ENCODE measurements at places on chromosomes 7 and 10. TPM values are rescaled to one million over a fixed set of nuclear protein-coding genes. Genes with fewer than 3 reads are reported as not detected.

DNA sequence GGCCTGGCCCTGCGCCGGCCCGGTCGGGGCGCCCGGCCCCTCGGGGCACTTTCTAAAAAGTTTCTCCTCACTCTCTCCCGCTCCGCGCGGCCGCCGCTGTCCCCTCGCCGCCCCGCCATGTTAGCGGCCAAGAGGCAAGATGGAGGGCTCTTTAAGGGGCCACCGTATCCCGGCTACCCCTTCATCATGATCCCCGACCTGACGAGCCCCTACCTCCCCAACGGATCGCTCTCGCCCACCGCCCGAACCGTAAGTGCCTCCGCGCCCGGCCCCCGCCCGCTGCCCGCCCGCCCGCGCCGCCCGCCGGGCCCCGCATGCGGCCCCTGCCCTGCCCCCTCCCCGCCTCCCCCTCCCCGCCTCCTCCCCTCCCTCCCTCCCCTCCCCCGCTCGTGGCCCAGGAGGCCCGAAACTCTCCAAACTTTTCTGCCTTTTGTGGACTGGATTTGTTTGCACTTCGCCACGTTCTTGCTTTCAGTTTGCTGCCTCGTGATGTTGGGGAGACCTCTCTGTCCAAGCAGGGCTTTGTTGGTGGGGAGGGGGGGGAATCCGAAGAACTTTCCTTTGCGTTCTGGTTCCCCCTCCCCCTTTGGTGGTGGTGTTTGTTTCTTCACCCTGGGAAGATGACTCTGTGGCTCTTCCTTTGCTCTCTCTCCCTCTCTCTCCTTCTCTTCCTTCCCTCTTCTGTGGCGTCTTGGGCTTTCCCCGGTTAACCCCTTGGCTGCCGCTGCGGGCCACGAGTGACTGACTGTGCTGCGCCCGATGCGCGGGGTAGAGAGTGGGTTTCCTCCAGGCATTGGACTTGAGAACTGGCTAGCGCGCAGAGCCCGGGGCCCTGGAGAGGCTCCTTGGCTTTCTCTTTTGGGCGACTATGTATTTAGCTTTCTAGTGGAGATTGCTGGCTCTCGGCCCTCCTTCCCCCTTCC is 1.6 kb downstream of the TCF7L2 start:
- peak; percentile 69 for DNase-seq

DNA sequence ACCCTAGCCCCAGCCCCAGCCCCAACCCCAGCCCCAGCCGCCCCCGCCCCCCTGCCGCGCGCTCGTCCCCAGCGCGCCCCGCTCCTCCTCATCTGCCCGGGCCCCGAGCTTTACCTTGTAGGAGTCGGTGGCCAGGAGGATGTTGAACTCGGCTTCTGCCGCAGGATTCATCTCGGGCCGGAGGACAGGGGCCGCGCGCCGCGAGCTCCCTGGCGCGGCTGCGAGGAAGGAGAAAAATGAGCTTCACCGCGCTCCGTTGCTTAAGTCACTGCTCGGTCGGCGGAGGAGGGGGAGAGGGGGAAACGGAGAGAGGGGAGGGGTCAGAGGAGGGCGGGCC is at the start of gene NAMPT:
Gene NAMPT (minus strand): TSS at position 270 of the 337 bp plus-strand sequence. CDS start 99 bp downstream, at position 171.
- DNase-seq, result no peak

GRCh38 chr7:117493460-117493859 is 13.6 kb downstream of the CFTR start:
- DNase-seq, result no peak

GRCh38 chr10:85447690-85448089 is 918.9 kb downstream of the GRID1 start:
- DNase-seq, result no peak

The ANKRD61 gene
- total RNA-seq, result 0.15 TPM

The PAX4 gene
- total RNA-seq, result not detected

- DNase-seq, result peak; percentile 84
Observed at GRCh38 chr7:100894860-100895700, 608 bp downstream of the ACHE start.

DNA sequence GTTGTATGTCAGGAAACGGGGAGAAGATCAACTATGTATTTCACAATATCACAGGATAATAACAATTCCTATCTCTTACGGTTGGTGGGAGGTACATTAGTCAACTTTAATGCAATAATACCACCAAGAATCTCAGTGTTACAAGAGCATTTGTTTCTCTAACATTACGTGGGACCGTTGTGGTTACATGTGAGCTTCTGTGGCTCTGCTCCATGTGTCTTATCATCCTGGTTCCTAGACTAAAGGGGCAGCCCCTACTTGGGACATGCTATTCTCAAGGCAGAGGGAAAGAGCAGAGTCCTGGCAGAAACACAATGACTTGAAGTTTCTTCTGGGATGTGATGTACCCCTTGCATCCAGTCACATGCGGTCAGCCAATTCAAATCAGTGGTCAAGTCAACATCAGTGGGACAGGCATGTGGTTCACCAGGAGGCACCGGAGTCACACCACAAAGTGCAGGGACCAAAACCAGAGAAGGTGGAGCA is 2.5 kb upstream of the ZNF22 start:
- DNase-seq, result peak; percentile 97

DNA sequence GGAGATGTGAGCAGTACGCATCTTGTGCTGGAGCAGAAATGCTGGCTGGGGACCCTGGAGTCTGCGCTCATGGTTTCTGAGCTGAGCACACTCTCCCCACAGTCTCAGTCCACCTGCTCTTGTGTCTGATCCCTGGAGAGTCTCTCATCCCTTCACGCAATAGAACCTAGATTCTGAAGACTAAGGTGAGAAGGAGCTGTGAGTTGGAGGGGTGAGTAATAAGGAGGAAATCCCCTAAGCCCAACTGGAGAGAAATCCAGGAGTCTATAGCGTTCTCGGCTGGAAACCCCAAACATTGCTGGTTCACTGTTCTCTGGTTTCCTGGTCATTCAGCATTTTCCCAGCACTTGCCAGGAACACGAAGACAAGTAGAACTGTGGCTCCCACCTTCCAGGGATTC is 68.3 kb upstream of the SMNDC1 start:
- no peak for DNase-seq

- DNase-seq, result no peak
Observed at GRCh38 chr7:41003611-41003940, 699.3 kb downstream of the INHBA start.

DNA sequence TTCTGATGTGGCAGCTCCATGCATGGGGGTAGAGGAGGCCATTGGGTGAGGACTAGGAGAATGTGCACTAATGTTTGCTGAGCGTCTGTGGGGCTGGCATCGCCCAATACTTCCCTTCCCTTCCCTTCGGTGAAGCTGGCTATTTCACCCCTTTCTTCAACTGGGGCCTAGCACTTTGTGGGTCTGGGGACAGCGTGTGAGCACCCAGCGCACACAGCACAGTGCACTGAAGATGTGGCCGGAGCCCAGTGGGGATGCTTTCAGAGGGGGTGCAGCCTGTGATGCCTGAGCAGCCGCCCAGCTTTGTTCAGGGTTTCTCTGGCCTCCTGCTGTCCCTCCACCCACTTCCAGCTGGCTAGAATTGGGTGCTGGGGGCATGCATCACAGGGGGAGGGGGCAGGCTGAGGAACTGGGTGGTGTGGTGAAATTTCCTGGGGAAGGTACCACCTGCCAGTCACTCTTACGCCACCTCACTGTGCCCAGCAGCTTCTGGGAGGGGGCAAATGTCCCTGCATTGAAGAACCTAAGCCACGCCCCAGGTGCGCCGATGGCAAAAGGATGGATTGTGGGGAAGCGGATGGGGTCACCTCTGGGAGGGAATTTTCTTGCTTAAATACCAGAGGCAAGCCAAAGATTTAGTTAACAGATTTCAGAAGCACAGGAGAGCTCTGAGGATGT is 45.5 kb downstream of the CLEC2L start:
- DNase-seq, result no peak

DNA sequence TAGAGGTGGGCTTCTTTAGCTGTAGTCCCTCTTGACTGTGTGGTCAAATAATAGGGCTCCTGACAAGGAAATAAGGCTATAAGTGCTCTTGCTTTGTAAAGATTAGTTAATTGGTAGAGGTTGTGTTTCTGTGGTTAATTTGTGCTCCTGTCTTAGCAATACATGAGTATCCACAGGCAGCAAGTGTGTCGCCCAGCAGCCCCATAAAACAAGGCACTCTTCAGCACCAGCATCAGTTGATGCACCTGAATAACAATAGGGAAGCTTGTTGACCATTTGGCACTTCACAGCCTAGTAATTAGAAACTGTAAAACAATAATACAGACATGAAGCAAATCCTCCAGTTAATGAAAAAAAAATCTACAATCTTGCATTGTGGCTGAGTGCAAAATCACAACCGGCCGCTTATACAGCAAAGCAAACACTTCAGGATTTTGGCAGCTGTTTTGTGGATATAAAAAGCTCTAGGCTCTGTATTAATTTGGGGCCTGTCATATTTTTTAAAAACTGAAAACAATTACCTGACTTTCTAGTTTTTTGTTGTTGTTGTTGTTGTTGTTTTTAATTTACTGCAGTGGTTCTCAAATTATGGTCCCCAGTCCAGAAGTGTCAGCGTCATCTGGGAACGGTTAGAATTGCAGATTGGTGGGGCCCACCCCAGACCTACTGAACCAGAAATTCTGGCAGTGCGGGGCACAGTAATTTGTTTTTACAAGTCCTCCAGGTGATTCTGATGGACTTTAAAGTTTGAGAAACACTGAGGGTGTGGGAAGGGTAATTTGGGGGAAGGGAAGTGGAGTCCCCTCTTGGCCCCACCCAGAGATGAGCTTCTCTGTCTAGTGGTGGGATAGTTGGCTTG is 56.8 kb downstream of the AUTS2 start:
- DNase-seq, result no peak

GRCh38 chr7:99478464-99479440 is 6.1 kb downstream of the ZNF789 start:
- DNase-seq, result no peak

GRCh38 chr10:12638103-12638502 is 288.8 kb downstream of the CAMK1D start:
- no peak for DNase-seq

Measured in cardiac muscle cell (in vitro differentiated cells and primary cell).